ENCODE measurements at places on chromosomes 3 and 15.

GRCh38 chr15:89436560-89437311 is 59.6 kb downstream of the RHCG start:
- no peak for DNase-seq

DNA sequence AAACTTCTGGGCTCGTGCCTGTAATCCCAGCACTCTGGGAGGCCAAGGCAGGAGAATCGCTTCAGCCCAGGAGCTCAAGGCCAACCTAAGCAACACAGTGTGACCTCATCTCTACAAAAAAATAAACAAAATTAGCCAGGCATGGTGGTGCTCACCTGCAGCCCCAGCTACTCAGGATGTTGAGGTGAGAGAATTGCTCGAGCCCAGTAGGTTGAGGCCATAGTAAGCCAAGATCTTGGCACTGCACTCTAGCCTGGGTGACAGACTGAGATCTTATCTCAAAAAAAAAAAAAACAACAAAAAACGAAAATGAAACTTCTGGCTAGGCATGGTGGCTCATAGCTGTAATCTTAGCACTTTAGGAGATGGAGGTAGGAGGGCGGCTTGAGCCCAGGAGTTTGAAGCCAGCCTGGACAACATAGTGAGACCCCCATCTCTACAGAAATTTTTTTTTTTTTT is 53.7 kb downstream of the PIK3CB start:
- no peak for DNase-seq

GRCh38 chr3:149509526-149509925 is 35.0 kb downstream of the TM4SF4 start:
- DNase-seq = no peak

- DNase-seq = peak; percentile 66
These were observed 94.7 kb downstream of the IL5RA start for GRCh38 chr3:3015185-3016089.

DNA sequence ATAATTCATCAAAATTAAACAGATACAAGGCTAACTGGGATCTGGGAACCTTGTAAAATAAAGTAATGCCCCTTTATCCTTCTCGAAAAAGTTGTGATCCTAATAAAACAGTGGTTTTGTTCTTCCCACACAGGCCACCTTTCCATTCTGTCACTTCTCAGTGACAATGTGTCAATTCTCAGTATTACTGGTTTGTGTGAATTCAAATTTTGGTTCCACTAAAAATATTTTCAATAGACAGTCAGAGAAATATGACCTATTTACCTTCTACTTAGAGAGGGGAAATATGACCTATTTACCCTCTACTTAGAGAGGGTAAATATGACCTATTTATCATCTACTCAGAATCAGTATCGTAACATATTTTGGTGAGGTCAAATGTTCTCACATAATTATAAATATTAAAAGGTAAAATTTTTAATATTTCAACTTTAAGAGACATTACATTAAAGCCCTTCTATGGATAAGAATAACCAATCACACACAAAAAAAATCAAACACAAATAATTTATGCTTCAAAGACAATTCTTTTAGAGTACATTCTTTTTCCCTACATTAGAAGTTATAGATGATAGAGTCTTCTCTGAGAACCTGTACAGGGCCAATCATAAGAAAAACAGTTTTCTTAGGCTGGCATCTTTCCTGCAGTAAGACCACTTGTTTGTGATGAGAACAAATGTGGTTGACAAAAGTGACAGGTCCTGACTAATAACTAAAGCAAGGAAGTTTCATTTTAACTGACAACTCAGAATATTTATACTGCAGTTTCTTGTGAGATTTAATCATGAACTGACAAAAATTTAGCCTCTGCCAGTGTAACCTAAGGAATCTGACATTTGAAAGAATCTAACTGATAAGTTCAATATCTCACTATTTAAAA is 323.3 kb downstream of the DIPK2A start:
- DNase-seq = no peak

- no peak for DNase-seq
These were observed 1.4 kb downstream of the DOCK3 start for GRCh38 chr3:50676031-50676705.

All from retina (tissue), 1 donor.